Femur (tissue), 1 donor: ENCODE measurements at places on chromosomes 6 and 20.

GRCh38 chr6:154252678-154253077 is 103.9 kb downstream of the IPCEF1 start:
- no peak for DNase-seq

GRCh38 chr20:16745204-16745603 is 3.0 kb upstream of the OTOR start:
- DNase-seq = no peak

- no peak for DNase-seq
Observed at GRCh38 chr20:45927071-45927878, 7.2 kb upstream of the PCIF1 start.

DNA sequence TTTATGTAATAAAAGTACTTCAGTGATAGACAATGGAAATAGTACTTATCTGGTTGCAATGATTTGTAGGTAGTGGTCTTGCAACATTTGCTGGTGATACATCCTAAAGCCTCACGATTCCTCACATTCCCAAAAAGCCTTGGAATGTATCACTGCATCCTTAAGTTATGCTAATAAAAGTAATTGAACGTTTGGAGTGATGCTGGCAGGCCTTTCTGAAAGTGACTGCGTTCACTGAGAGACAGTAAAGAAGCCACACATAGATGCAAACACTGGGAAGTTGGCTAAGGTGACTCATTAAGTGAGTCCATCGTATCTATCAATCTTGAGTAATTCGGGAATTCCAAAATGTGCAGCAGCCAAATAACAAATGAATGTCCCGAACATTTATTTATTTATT is 444.1 kb upstream of the SOX4 start:
- no peak for DNase-seq

DNA sequence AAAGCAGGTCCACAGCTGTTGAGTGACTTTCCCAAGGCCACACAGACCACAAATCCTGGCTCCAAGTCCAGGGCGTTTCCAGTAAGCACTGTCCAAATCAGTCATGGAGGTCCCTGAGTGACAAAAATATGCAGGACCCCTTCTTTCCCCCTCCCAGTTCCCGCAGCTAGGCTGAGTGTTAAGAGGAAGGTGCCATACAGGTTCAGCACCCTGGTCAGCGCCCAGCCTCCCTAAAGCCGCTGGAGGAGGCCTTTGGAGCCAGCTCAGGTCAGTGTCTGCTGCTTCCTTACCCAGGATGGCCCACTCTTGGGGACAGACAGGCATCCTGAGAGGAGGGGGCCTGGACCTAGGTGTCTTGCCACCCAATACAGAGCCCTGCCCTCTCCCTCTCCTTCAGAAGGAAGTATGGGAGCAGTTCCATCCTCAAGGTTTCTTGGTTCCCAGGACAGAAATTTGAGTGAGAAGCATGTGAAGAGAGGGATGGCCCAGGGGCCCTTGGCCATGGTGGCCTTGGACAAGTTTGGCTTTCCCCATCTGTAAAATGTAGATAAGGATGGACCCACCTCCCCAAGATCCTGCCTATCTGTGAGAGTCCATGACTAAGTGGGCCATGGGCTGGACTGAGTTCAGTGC is 13.2 kb downstream of the TMEM74B start:
- peak; percentile 52 for DNase-seq

DNA sequence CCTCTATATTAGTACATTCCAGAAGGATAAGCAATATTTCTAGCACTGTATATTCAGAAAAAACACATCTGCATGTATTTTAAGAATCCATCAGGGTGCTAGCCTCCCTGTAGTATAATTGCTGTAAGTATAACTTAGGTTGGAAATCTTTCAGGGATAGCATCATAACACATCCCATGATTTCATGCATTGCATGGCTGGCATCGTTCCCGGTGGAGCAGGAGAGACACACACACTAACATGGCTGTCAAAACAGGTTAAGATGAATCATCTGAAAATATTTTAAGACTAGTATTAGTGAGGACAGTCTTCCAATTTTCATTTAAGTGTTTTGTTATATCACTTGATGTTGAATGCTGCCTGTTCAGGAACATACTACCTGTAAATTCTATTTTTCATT is 32.1 kb upstream of the CENPW start:
- DNase-seq = peak; percentile 71

GRCh38 chr6:69863766-69864165 is 2.6 kb upstream of the COL19A1 start:
- no peak for DNase-seq

DNA sequence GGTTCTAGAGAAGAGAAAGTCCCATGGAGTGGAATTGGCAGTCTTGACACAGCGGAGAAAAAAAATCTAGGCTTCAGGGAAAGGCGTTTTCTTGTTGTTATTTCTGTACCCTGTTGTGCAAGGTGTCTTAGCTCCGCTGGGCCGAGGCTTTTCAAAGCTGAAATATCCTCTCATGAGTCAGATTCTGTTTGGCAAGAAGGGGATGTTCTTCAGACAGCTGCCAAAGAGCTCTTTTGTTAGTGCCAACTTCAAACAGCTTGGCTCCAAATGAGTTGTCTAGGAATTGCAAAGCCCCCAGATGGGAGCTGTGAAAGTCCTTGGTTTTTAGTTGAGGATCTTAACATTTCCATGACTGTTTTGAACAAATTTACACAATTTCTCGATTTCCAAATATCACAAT is 45.6 kb downstream of the LRRN4 start:
- DNase-seq = peak; percentile 31

- DNase-seq = peak; percentile 76
Observed at GRCh38 chr6:26327450-26328264, 37.3 kb upstream of the BTN3A2 start.

DNA sequence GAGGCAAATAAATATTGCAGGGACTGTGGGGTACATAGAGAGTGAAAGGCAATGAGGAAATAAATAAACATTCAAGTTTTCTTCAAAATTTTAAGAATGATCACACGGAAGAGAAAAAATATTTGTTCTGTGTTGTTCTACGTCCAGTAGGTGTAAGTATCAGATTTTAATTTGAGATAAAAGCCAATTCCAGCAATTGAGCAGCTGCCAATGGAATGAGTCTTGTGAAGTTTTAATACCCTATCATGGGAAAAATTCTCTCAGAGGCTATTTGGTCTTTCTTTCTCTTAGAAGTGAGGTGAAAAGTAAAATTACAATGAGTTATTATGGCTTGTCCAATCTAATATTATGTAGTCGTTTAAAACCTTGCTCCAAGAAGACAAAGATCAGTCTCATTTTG is 195.7 kb upstream of the CITED2 start:
- DNase-seq = no peak

DNA sequence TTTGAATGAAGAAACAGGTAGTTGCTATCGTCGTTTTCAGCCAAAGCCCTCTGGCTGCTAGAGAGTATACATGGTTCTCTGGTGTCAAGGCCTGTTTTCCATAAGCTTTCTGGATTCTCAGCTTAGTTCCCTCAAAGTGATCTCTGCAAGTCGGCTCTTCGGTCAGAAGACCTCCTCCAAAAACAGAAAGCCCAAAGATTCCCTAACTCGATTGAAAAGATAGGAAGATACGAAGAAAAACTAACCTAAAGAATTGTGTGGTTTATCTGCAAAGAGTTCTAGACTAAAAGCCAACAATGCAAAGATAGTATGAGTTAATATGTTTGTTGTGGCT is 545 bp upstream of the ASCC3 start:
- DNase-seq = no peak

DNA sequence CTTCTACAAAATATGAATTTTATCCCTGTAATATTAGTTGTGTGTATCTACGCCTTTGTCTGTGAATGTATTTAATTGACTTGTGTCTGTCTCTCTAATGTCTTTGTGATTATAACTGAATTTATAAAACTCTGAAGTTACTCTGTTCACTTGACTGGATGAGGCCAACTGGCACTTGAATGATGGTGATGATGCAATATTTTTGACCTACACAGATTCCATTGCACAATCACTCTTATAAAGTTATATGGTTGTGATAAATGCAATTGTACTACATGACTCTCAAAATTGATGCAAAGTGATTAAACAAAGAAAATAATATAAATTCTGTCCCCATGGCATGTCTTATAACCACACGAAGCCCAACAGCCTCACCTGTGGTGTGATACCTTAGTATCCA is 287.3 kb upstream of the PLN start:
- no peak for DNase-seq

DNA sequence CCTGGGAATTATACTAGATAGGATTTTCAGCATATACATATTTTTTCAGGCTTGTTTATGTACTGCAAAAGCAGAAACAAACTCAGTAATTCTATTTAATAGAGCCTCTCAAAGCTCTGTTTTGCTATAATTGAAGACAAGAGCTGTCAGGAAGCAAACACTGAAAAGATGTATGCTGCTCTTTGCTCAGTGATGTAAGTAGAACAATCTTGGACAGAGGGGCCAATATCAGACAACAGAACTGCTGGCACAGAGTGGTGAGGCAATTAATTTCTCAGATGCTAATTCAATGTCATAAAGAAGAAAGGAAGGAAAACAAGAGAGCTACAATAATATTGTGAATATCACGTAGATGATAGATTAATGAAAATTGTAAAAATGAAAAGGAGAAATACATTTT is 663.3 kb upstream of the ADGRB3 start:
- no peak for DNase-seq

GRCh38 chr6:303948-304558 is 11.8 kb downstream of the DUSP22 start:
- no peak for DNase-seq

GRCh38 chr6:158713469-158713868 is 63.6 kb downstream of the SYTL3 start:
- no peak for DNase-seq

DNA sequence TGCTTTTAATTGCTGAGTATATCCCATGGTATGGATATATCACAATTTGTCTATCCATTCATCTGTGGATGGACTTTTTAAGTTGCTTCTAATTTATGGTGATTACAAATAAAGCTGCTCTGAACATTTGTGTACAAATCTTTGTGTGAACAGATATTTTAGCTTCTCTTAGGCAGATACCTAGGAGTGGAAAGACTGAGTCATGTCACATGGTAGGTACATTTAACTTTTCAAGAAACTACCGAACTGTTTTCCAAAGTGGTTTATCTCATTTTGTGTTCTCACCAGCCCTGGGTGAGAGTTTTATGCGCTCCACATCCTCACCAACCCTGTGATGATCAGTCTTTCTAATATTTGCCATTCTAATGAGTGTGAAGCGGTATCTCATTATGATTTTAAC is 31.0 kb upstream of the ZNFX1 start:
- DNase-seq = no peak

- no peak for DNase-seq
Observed at GRCh38 chr6:52285177-52286068, 881 bp upstream of the MCM3 start.

- DNase-seq = no peak
Observed at GRCh38 chr20:19462491-19462890, 250.0 kb downstream of the SLC24A3 start.

GRCh38 chr6:106300944-106301343 is 24.6 kb downstream of the ATG5 start:
- DNase-seq = no peak

DNA sequence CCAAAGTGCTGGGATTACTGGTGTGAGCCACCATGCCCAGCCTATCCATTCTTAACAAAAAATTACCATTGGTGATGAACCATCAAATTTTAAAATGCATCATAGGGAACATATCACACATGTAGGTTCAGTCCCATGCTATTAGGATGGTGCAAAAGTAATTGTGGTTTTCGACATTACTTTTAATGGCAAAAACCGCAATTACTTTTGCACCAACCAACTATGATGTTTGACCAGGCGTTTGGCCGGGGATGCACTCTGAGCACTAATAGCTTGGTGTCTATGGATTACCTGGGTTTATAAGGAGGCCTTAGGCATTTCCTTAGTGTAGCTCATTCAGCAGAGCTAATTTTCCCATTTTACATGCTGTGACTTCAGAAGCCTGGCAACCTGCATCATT is 246.5 kb upstream of the SUPT3H start:
- DNase-seq = no peak

- peak; percentile 43 for DNase-seq
Observed at GRCh38 chr6:35972471-35973367, 51.7 kb downstream of the SLC26A8 start.

DNA sequence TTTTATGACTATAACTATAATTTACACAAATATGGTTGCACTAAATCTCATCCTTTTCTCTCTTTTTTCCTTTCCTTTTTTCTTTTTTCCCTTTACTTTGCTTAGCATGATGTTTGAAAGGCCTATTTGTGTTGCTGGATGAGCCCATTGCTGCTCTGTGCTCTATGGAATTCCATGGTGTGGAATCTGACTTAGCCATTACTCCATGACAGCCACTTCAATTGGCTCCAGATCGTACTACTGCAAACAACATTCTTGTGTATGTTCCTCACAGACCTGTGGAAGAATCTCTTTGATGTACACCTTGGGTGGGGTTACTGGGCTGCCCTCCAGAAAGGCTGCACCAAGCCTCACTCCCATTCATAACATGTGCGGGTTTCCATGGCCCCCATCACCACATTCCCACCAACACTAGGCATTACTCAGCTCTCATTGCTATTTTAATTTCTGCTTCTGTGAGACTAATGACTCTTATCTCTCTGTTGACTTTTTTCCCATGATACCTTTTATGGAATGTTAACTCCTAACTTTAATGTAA is 979.0 kb downstream of the KIF16B start:
- no peak for DNase-seq

GRCh38 chr6:34466242-34467185 is 638 bp downstream of the PACSIN1 start:
- DNase-seq = no peak

DNA sequence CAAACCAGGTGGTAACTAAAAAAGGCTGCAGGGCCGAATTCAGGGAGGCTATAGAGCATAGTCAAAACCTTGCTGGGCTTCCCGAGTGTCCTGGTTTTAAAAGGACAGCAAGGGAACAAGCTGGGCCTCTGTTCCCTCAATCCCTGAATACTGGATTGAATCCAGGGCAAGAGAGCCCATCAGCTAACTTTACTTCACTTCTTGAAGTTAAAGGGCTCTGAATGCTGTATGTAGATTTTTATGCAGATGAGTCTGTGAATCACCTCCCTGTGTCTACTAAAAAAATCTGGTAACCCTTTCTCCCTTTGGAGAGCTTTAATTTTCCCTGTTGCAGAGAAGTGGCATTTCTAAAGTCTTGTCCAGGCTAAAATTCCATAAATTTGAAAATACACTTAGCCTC is 29.5 kb downstream of the LYRM4 start:
- DNase-seq = no peak

- no peak for DNase-seq
Observed at GRCh38 chr20:23078351-23079015, 7.6 kb downstream of the CD93 start.

GRCh38 chr6:121210943-121211342 is 123.3 kb downstream of the TBC1D32 start:
- no peak for DNase-seq

DNA sequence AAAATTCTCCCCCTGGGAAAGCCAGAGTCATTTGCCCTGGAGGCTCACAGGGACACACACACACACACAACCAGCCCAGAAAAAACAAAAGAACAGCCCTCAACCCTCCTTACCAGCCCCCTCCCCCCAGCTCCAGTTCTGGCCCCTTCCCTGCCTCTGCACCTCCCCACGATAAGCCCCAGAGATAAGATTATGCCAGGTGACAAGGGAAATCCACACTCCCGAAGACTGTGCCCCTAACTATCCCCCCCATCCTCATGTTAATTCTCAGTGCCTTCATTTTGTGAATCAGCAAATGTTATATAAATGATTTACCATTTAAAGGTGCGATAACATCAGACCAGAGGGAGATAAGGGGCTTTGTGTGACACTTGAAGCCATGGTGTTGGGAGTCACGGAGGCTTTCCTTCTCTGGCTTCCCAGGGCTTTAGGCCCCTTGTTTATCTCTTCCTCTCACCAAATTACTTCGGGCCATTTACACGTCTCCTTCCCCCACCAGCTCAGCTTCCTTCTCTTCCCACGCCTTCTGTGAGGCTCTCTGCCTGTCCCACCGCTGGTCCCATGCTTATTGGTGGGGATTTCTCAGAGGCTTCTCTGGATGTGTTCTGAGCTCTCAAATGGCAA is 12.5 kb upstream of the FOXC1 start:
- peak; percentile 11 for DNase-seq
